ENCODE measurements at places on chromosomes 7 and 10.

GRCh38 chr7:55504967-55505658 is 67.2 kb downstream of the VOPP1 start:
- DNase-seq = no peak

- DNase-seq = no peak
These were observed 3.6 kb downstream of the SFXN4 start for GRCh38 chr10:119161680-119162451.

DNA sequence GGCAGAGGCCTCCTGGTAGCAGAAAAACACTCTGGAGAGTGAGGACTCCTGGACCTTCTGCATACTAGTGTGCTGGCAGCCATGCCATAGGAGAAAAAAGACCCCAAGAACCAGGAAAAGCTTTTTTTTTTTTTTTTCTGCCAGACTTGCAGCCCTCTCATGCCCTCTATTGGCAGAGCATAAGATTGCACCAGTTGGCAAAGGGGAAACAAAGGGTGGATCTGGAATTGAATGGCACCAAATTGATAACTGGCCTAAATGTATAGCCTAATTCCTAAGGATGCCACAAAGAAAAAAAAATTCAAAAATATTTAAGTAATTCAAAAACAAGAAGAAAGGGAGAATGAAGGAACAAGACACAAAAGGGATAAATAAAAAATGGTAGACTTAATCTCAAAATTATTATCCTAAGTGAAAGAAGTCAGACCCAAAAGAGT is 112.5 kb upstream of the GHITM start:
- no peak for DNase-seq

- DNase-seq = no peak
These were observed 3.5 kb downstream of the NRCAM start for GRCh38 chr7:108452707-108453106.

DNA sequence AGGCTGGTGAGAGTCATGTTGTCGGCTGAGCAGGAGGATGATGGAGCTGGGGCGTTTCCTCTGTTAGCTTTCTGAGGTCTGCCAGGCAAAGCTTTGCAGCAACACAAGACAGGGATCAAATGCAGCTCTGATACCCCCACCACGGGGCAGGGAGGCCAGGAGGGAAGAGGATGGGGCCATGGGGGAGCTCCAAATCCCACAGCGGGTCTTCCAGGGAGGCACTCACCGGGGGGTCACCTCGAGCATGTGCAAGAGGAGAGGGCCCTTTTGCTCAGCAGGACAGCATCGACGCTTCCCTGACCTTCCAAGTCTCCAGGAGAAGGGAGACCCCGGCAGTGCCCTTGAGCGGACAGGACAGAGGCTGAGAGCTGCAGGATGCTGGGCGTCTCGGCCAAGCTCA is 127.5 kb downstream of the WDR37 start:
- no peak for DNase-seq

- DNase-seq = peak; percentile 18
These were observed 57.2 kb downstream of the ADAM12 start for GRCh38 chr10:126331101-126331500.

GRCh38 chr7:77328669-77329068 is 87.5 kb downstream of the GSAP start:
- DNase-seq = no peak

DNA sequence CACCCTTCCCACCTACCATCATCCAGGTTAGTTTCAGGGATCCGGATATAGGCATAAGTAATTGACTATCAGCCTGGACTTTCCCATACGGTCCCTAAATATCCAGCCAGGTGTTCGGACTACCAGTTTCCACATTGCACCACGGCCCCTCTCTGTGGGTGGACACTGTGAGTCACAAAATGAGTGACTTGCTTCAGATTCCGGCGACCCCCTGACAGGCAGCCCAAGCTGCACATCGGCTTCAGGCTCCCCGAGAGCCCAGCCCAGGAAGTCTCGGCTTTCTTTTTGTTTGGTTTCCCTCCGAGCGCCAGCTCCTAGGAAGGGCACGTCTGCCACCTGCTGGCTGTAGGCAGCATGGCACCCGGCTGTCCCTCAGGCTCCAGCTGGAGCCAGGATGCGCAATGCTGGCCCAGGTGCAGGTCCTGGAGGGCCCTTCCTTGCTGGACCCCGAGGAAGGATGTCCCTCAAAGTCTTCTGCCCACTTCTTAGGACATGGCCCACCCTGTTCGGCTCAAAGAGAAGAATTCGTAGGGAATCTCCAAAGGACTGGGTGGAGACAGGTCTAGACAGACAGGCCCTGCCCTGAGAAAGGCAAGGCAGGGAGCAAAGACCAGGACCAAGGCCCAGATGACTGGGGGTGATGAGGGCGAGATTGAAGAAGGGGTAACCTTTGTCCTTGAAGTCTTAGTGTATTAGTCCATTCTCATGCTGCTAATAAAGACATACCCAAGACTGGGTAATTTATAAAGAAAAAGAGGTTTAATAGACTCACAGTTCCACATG is 10.6 kb downstream of the HABP2 start:
- DNase-seq = peak; percentile 33

GRCh38 chr7:110774071-110774470 is 316.9 kb upstream of the LRRN3 start:
- DNase-seq = no peak

DNA sequence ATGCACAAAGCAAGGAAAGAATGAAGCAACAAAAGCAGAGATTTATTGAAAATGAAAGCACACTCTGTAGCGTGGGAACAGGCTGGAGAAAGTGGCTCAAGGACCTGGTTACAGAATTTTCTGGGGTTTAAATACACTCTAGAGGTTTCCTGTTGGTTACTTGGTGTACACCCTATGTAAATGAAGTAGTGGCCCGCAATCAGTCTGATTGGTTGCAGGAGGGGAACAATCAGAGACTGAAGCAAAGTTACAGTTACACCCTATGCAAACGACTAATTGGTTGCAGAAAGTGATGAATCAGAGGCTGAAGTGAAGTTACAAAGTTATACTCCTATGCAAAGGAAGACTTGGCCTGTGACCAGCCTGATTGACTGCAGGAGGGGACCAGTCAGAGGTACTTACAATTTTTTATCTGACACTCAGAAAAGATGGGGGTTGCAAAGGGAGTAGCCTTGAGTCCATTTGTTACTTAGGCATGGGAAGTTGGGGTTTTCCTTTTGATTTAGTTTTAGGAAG is 3.6 kb upstream of the MTPN start:
- peak; percentile 42 for DNase-seq

DNA sequence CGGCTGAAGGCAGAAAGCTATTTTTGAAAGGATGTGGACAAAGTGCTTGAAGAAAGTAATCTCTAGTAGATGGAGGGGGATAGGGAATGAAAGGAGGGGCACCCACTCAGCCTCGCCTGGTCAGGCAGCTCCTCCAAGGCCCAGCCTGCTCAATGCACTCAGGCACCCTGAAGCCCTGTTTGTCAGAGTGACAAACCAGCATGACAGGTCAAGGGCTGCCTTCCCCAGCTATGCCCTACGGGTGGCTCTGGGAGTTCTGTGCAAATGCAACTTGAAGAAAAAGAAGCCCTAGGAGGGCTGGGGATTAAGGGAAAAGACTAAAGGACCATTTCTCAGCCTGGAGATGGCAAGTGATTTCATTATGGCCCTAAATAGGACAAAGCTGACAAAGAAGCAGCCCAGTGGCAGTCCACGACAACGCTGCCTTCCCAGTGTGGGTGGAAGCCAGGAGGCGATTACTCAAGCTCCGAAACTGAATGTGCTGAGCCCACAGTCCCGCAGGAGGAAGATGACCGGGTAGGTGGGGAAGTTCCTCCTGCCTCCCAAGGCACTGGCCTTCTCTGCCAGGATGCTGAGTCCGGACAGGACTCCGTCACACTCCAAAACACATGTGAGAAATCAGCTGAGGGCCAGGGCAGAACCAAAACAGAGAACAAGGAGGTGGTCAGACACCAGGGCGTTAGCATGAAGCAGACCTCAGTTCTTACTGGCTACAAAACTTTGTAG is 16.3 kb downstream of the LIPA start:
- peak; percentile 70 for DNase-seq

DNA sequence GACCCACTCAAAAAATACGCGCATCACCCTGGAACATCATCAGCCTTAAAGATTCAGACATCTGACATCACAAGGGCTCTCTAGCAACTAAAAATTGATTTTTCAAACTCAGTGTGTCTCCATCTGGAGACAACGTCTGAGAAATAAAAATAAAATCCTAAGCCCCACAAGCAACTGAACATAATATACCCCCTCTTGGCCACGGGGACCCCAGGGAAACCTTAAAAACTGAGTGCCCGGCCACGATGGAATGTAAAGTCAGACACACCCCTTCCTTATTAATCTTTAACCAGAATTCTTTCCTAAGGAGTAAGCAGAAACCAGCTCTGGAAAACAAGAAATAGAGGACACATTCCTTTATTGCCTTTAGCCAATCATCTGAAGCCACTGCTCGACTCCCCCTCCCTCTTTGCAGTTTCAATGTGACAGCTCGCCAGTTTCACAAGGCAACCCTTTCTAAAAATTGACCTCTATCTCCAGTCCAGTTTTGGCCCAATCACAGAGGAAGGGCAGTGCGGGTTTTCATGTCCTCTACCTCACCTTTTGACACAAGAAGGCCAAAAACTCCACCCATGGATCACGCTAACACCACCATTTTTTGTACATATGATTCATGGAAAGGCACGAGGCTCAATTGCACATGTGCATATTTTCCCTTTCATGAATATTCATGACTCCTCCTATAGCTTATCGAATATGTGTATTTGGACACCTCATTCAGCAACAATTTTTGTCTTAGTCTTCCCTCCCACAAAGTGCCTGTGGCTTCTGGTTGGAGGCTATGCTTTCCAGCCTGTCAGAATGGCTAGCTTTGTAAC is 24.2 kb downstream of the IFIT3 start:
- DNase-seq = peak; percentile 99

- no peak for DNase-seq
These were observed 57.2 kb downstream of the PAX2 start for GRCh38 chr10:100802607-100803006.

GRCh38 chr7:122384528-122384927 is 80.0 kb upstream of the FEZF1 start:
- no peak for DNase-seq

DNA sequence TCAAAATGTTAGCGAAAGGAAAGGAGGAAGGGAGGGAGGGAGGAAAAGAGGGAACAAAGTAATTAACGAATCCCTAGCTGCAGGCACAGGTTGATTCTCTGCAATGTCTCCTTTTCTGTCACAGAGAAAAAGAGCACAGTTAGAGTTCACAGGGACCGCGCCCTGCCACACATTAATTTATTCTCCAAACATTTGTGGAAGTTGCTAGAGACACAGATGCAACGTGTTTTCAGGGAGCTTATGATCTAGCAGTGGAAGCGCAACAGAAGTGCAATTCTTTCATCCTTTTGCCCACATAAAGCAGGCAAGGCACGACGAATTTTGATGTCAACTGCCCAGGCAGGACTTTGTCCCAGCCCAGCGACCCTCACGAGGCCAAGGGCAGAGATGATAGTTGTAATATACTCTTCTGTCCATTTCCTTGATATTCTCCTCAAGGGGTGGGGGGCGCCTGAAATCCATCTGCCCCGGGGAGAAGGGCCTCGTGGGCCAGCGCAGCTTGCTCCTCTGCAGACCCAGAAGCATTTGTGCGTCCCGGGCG is 101.7 kb upstream of the ZNF438 start:
- no peak for DNase-seq

DNA sequence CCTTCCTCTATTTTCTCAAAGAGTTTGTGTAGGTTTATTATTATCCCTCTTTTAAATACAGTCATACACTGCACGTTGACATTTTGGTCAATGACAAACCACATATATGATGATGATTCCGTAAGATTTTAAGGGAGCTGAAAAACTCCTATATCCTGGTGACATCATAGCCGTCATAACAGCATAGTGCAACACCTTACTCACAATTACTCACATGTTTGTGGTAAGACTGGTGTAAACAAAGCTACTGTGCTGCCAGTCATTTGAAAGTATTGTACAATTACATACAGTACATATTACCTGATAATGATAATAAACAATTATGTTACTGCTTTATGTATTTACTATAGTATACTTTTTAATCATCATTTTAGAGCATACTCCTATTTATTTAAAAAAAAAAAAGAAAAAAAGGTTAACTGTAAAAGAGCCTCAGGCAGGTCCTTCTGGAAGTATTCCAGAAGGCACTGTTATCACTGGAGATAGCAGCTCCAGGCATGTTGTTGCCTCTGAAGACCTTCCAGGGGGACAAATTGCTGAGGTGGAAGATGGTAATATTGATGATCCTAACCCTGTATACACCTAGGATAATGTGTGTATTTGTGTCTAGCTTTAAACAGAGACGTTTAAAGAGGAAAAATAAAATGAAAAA is 123.3 kb upstream of the CDK1 start:
- no peak for DNase-seq

Data from GM04504 (cell line).